ENCODE measurements at places on chromosomes 16 and 17. TPM values are rescaled to one million over a fixed set of nuclear protein-coding genes. Genes with fewer than 3 reads are reported as not detected.

SNF8 gene
- 96.7 TPM for total RNA-seq

TBC1D24 gene
- total RNA-seq = 8.9 TPM

CRHR1 gene
- not detected for total RNA-seq

RGS11 gene
- total RNA-seq = 2.6 TPM

MAPT gene
- total RNA-seq = 212 TPM

CMTM2 gene
- not detected for total RNA-seq

ABCA6 gene
- 21.2 TPM for total RNA-seq

CA7 gene
- total RNA-seq = not detected

TAC4 gene
- not detected for total RNA-seq

BRIP1 gene
- 0.40 TPM for total RNA-seq

ZPBP2 gene
- total RNA-seq = not detected

UBE2O gene
- total RNA-seq = 41.0 TPM

CXCL16 gene
- total RNA-seq = 3.4 TPM

PDE6G gene
- not detected for total RNA-seq

KRT39 gene
- not detected for total RNA-seq

CIITA gene
- 7.1 TPM for total RNA-seq

SPATA22 gene
- total RNA-seq = 0.54 TPM

Measured in psoas muscle (tissue), 8 donors.